ENCODE measurements at places on chromosomes 7 and 10.

GRCh38 chr10:104809288-104810090, 168.4 kb downstream of the SORCS3 start:
- DNase-seq: peak; percentile 9

DNA sequence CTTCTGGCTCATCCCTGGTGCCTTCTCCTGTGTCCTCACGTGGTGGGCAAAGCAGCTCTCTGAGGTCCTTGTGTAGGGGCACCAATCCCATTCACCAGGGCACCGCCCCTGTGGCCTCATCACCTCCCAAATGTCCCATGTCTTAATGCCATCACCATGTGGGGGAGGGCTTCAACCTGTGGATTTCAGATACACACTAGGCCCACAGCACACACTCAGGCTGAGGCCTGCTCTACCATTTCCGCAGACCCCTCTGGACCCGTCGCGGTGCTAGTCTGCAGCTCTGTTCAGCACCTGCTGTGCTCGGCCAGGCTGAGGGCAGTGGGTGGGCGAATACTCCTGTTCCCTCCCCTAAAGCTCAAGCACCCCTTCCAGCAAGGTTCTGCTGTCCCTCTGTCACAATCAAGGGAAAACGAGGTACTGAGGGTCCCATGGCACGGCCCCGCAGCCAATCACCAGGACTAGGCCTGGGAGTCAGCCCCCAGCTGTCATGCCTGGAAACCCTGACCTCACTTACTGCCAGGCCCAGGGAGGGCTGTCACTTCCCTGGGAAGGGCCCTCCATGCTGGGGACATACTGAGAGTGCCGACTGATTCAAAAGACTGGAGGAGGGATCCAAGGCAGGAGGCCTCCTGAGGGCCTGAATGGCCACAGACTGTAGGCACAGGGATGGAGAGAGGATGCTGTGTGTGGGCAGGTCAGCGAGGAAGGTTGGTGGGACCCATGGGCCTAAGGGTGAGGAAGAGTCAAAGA, 123.8 kb upstream of the RET start:
- no peak for DNase-seq

GRCh38 chr10:92552310-92552709, 21.6 kb downstream of the IDE start:
- DNase-seq: no peak

- no peak for DNase-seq
These were observed 718.2 kb upstream of the PCDH15 start for GRCh38 chr10:55519264-55519663.

GRCh38 chr7:88115816-88116215, 104.0 kb downstream of the SRI start:
- DNase-seq: no peak

DNA sequence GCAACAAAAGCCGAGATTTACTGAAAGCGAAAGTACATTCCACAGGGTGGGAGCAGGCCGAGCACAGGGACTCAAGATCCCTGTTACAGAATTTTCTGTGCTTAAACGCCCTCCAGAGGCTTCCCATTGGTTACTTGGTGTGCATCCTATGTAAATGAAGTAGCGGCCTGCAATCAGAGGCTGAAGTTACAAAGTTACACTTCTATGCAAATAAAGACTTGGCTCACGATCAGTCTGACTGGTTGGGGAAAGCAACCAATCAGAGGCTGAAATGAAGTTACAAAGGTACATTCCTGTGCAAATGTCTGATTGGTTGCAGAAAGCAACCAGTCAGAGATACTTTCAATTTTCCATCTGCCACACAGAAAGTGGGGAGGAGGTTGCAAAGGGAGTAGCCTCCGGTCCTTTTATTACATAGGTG, 4.1 kb downstream of the ACBD7 start:
- peak; percentile 83 for DNase-seq

- DNase-seq: no peak
These were observed 66.6 kb upstream of the IGFBP3 start for GRCh38 chr7:45987521-45988290.

GRCh38 chr10:103681617-103682399, 173.6 kb downstream of the SH3PXD2A start:
- no peak for DNase-seq

GRCh38 chr7:154837622-154838021, 165.3 kb downstream of the PAXIP1 start:
- DNase-seq: no peak

GRCh38 chr7:70545214-70545613, 586.7 kb upstream of the GALNT17 start:
- DNase-seq: no peak

DNA sequence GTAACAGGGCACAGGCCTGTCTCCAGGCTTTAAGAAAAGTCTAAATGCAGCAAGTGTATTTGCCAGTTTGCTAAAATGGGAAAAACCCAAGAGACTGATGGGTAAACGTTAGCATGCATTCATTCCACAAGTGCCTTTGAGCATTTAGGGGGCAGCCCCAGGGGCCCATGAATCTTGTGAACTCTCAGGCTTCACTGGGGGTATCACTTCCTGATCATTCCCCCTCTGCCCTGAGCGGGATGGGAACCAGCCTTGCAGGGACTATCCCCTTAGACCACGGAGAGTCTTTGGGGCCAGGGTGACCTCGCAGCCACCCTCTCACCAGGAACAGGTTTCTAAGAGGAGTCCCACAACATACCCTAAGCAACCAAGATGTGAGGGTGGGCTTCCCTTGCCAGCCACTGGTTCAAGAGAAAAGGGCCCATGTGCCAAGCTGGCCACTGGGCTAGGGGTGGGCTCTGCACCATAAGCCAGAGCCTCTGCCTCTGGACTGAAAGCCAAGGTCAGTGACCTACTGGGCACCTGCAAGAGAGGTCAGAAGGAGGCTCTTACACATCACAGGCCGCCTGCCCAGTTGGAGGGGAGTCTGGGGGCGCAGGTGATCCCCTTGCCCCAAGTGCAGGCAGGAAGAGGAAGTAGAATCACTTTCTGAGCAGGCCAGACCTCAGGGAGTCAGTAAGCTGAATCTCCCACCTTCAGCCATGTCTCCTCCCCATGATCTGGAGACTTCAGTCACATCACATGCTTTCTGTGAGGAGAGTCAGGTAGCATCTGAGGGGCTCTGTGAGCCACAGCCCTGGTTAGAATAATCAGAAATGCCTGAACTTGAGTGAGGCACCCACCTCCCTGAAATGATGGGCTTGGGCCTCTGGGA, 75.0 kb downstream of the C10orf105 start:
- no peak for DNase-seq

DNA sequence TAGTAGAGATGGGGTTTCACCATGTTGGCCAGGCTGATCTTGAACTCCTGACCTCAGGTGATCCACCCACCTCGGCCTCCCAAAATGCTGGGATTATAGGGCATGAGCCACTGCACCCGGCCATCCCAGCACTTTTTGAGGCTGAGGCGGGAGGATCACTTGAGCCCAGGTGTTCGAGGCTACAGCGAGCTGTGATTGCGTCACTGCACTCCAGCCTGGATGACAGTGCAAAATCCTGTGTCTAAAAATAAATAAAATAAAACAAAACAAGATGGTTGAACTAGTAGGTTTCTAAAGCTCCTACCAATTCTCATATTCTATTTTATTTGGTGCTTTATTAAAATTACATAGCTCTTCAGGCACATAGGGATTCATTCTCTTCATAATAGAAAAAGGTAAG, 890.3 kb upstream of the AUTS2 start:
- DNase-seq: no peak

GRCh38 chr10:81348003-81348402, 527.0 kb upstream of the NRG3 start:
- no peak for DNase-seq

- peak; percentile 13 for DNase-seq
These were observed 13.0 kb downstream of the AKR1D1 start for GRCh38 chr7:138089080-138089901.

DNA sequence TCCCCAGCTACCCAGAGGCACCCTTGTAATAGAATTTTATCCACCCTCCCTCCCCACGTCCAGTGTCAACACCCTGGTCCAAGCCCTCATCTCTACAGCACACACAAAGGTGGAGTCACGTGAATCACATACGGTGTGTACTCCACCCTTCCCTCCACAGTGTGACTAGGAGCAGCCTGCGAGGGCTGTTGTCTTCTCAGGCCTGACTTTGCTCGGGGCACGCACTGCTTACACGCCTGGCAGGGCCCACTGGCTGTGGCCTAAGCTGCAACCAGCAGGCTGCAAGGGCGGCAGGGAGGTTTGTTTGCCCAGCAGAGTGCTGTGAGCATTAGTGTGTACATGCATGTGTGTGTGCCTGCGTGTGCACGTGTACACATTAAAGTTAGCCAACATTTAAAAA, 93.7 kb downstream of the COBL start:
- DNase-seq: no peak

GRCh38 chr7:128402356-128402755, 7.4 kb downstream of the IMPDH1 start:
- no peak for DNase-seq

DNA sequence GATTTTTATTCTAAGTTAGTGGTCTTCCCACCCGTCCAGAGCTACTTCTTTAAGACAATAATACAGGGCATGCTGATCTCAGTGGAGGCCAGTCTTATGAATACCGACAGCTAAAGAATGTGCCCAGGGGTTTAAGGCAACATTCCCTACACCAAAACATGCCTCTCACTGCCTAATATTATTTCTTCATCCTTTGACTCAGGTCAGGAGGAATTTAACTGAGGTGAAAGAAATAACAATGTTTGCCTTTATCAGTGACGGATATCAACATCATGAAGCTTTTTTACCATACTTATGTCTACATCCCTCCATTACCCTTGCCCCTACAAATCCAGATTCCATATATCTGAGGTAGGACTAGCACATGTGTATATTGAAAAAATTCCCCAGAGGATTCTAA, 33.3 kb upstream of the TES start:
- peak; percentile 92 for DNase-seq

- no peak for DNase-seq
These were observed at the start of gene PLAC9 for GRCh38 chr10:80132299-80133139. Gene PLAC9, plus strand, starts transcription at chr10:80132730. Its CDS starts 33 bp downstream, at chr10:80132763.

DNA sequence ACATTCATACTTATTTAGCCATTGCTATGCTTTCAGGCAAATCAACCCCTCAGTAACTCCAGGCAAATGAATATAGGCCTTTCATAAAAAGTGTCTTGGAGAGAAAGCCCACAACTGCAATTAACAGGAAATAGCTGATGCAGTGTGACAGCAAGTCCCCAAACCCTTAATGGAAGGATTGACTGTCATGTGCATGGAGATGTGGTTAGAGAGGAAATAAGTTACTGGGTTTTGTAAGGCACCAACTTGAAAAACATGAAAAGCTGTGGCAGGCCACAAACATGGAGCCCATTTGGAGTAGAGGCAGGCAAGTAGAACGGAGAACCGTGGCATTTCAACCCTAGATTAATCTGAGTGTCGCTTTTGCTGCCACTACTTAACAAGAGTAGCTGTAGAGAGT, 549.4 kb upstream of the C7orf33 start:
- DNase-seq: no peak

GRCh38 chr10:62796896-62797295, 7.6 kb upstream of the ADO start:
- no peak for DNase-seq

GRCh38 chr10:130932326-130933007, 379.1 kb downstream of the TCERG1L start:
- DNase-seq: no peak
